Heart left ventricle (tissue), 16 donors: ENCODE measurements at places on chromosomes 12 and 14. TPM values are rescaled to one million over a fixed set of nuclear protein-coding genes. Genes with fewer than 3 reads are reported as not detected.

Gene ZNF84
- total RNA-seq: 17.1 TPM

DNA sequence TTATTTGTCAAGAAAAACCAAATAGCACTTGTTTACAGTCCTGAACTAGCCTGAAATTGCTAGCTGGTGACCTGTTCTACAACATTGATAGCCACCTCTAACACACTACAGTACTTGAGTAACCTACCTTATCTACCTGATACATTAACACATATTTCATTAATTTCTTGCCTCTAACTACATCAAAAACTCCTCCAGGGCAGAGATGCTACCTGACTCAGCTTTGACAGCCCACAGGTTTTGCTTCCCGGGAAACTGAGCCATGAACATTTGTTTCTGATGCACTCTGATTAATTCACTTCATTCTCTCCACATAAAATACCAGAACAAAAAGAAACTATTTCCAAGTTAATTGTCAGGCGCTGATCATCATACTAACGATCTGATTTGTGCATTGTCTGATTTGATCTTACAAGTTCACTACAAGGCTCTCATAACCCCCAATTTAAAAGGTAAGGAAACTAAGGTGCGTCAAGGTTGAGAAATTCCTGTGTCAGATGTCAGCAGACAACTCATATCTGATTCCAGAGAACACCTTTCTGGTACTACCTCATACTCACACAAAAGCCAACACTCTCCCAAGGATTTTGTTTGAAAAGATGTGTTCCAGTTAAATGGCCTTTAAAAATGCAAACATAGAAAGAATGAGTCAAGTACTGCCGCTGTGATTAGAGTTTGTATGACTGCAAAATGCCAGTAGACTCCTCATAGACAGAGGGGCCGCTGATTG, 768.7 kb downstream of the BCL11B start:
- DNase-seq: no peak

Gene PUS7L
- 5.1 TPM for total RNA-seq

- no peak for DNase-seq
Observed at GRCh38 chr12:49917166-49917787, 13.6 kb upstream of the FAIM2 start.

- DNase-seq: no peak
Observed at GRCh38 chr14:74988993-74989392, 13.7 kb upstream of the EIF2B2 start.

Gene NRDE2
- total RNA-seq: 6.6 TPM

Gene SYCP3
- total RNA-seq: not detected

DNA sequence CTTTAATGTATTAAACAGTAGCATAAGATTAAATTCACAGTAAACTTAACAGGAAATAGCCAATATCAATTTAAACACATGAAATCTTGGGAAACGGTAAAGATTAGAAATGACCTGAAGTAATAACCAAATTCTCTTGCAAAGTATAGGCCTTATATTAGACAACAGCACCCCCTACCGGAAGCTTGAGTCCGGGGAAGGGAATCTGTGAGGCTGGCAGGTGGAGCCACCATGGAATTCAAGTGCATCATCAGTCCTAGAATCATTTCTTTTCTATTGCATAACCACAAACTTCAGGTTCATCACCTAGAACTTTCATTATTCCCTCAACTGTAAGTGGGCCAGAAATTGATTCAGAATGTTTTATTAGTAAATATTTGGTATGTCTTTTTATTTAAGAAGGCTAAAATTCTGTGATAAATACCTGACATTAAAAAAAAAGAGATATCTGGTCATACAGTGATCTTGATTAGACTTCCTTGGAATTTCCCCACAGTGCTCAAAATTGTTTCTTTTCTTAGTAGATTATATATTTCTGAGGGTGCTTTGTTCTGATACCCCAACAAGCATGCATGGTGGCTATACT, 48.6 kb downstream of the AP5M1 start:
- peak; percentile 54 for DNase-seq

- DNase-seq: no peak
Observed at GRCh38 chr14:64952598-64953309, 10.2 kb upstream of the GPX2 start.

DNA sequence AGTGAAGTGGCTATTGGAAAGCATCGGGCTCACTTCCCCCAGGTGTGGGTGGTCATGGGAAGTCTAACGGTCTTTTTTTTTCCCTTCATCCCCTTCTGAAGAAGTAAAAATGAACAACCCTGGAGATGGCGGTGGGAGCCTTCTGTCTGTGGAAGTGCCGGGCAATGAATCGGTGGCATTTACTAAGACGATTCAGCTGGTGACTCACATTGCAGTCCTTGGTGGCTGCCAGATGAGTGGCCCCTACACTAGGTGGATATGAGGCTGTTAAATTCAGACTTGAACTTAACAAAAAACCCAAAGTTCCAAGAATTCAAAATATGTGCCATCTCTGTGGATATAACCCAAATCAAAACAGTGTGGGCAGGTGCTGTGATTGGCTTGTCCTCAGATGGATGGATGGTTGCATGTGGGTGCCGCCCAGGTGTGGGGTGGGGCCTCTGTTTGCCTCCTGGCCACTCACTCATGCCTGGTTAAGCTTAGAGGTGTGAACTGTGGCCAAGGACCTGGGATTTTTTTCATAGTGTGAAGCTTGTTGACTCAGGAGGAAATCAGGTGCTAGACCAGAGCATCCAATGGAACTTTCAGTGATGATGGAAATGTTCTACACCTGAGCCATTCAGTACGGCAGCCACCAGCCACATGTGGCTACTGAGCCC, 176.7 kb upstream of the NOS1 start:
- DNase-seq: no peak

- no peak for DNase-seq
Observed at GRCh38 chr12:22712083-22712482, 87.1 kb downstream of the ETNK1 start.

Gene RASSF8
- 32.8 TPM for total RNA-seq

GRCh38 chr14:22689199-22689598, 45.0 kb upstream of the OR6J1 start:
- DNase-seq: no peak

Gene RIMBP2
- total RNA-seq: not detected

Gene OLR1
- not detected for total RNA-seq

DNA sequence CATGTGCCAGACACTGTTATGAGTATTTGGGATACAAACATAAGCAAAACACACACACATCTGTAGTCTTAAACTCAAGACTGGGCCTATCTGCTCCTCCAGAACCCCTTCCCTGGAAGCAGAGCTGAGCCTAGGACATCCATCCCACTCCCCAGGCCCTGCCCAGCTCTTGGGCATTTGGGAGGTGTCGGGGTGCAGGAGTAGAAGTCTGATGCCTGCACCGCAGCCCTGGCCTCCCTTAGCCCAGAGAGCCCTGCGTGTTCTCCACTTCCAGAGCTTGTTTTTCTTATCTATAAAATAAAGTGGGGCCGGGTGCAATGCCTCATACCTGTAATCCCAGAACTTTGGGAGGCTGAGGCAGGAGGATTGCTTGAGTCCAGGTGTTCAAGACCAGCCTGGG, 11.7 kb downstream of the HSP90AA1 start:
- DNase-seq: no peak

DNA sequence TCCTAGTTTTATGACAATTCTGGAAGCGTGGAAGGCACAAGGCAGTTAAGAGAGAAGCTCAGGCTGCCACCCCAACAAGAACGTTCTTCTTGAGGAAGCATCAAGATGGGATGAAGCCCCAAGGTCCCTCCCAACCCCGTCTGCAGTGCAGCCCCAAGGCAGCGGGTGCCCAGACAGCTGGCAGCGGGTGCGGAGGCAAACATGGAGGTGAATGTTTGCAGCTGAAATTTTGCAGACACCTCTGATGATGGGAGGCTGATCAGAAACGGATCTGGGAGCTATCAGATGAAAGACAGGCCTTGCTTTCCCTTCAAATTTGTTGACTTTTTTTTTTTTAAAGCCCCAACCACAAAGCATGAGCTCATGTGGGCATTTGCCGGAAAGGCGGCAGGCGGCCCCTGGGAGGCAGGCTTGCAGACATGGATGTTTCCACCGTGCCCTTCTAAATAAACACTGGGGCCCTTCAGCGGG, 230.7 kb upstream of the RTL1 start:
- no peak for DNase-seq

DNA sequence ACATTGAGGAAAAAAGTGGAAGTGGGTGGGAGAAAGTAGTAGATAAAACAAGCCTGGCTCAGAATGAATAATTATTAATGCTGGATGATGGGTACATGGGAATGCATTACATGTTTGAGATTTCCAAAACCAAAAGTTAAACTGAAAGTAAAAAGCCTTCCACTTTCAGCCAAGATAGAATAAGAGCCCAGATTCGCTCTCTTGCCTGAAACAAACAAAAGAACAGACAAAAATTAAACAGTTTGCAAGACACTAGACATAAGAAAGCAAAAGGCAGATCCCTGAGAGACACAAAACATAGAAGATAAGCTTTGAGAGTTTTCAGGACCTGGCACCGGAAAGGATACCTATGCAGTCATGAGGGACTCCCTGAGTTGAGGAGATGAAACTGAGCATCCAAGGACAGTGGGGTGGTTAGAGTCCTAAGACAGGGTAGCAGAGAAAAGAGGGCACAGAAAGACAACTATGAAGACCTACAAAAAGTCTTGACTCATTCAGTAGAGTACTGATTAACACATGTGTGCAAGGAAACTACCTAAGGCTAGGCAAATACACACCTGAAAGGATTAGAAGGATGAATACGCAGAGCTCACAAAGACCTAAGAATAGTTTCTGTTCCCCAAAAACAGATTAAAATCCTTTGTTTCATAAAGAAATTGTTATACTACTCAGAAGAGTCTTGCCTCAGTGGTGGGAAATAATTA, 54.1 kb downstream of the CEP83 start:
- DNase-seq: no peak

DNA sequence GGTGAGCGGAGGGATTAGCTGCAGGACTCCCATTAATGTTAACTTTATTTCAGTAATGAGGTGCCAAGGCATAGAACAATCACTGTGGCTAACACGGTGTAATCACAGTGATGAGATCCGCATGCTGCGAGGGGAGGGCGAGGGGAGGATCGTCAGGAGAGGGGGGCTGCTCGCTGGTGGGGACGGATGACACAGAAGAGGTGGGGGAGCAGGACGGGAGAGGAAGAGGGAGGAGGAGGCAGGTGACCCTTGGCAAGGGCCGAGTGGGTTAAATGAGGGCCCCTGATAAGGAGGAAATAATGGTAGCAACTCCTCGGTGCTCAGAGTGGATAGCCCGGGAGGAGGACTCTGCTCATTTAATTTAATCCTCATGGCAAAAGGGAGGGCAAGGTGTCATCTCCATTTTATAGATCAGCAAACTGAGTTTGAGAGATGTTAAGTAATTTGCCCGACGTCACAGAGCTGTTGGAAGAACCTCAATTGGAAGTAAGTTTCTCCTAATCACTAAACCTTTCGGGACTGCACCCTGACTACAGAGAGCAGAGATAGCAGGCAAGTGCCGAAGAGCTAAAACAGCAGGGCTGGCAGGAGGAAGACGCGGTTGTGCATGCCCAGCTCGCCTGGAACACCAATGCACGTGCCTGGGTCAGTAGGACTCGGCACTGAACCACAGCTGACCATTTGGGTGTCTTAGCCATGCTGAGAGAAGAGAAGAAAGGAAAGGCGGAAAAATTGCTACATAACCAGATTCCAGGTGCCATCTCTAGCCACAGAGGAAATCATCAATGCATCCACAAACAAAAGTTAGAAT, 43.0 kb downstream of the SPRING1 start:
- DNase-seq: peak; percentile 57

DNA sequence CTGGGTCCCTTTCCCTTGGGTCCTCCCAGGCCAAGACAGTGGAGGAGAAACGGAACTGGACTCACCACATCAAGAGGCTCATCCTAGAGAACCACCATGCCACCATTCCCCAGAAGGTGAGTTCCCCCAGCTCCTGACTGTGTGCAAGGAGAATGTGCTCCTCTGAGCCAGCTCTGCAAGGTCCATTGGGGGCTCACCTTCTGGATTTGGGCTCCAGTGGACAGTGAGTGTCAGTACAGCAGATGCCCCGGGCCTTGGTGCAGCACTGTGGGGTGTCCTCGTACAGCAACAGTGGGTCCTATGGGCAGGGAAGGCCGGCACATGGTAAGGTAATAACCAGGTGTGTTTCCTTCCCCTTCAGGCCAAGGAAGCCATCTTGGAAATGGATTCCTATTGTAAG, 27.8 kb downstream of the PLEKHG3 start:
- DNase-seq: no peak

Gene PLCZ1
- total RNA-seq: not detected

- no peak for DNase-seq
Observed at GRCh38 chr14:104254735-104255400, 116.5 kb downstream of the KIF26A start.

Gene C1QL4
- not detected for total RNA-seq

Gene GSC
- total RNA-seq: not detected

Gene BICD1
- total RNA-seq: 2.1 TPM

DNA sequence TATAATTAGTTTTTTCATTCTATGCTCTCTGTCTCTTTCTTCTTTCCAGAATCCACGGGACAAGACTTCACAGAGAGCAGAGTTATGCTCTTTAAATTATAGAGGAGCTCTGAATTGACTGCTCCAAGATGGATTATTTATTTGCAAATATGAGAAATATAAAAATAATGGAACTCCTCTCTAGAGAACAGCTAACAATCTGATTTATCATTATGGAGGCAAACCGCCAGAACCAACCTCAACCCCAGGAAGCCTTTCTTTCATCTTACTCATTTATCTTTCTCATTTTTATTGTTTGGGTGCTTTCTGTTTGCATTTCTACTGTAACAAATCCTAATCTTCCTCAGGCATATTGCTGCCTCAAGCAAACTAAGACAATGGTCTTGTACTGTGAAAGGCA, 216.5 kb downstream of the C12orf50 start:
- no peak for DNase-seq

- no peak for DNase-seq
Observed at GRCh38 chr12:82910246-82910893, 223.7 kb downstream of the TMTC2 start.

DNA sequence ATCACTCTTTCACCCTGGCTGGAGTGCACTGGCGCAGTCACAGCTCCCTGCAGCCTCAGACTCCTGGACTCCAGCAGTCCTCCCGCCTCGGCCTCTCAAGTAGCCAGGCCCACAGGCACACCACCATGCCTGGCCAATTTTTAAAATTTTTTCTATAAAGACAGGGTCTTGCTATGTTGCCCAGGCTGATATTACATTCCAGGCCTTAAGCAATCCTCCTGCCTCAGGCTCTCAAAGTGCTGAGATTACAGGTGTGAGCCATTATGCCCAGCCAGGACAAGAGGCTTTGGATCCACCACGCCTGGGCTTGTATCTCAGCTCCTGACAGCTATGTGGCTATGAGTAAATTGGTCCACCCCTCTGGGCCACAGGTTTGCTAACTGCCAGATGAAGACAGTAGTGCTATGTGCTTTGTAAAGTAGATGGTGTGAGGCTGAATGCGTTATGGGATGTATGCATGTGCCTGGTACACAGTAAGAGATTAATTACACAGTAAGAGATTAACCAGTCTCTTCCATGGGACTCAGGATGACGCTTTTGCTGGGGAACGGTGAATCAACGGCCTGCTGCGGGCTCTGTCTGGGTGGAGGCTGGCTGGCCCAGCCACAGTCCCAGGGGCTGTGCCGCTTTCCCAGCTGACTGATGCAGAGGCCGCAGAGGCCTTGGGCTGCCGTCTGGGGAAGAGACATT, 53.3 kb upstream of the NCOR2 start:
- DNase-seq: no peak

Gene LIN7A
- total RNA-seq: 15.5 TPM

GRCh38 chr12:80709811-80710726, 2.6 kb downstream of the MYF6 start:
- DNase-seq: no peak

Gene NYNRIN
- 5.5 TPM for total RNA-seq

- DNase-seq: no peak
Observed at GRCh38 chr12:115169981-115170380, 486.0 kb upstream of the TBX3 start.

Gene SLC39A2
- not detected for total RNA-seq

GRCh38 chr14:70847406-70848090, 38.2 kb upstream of the MAP3K9 start:
- no peak for DNase-seq

Gene ACACB
- total RNA-seq: 176 TPM

Gene ATP5F1B
- 1,755 TPM for total RNA-seq
